ENCODE measurements at places on chromosomes 7 and 10. TPM values are rescaled to one million over a fixed set of nuclear protein-coding genes. Genes with fewer than 3 reads are reported as not detected.

GRCh38 chr10:79084012-79084971 lies 15.5 kb downstream of the ZMIZ1 start:
- peak; percentile 94 for DNase-seq

GRCh38 chr7:40697653-40698052 lies 562.8 kb downstream of the SUGCT start:
- no peak for DNase-seq

GRCh38 chr10:71179382-71179781 lies 33.0 kb upstream of the UNC5B start:
- no peak for DNase-seq

Gene ANK3
- 203 TPM for total RNA-seq

Gene EPHA1
- 0.22 TPM for total RNA-seq

Gene MAT1A
- total RNA-seq: not detected

Gene PPP1R9A
- total RNA-seq: 47.9 TPM

Measured in sciatic nerve (tissue), 2 donors.